Stimulated activated naive B cell treated with anti-CD40 and anti-IgM and Interleukin-4, amounts not matched to agents 10 μg/mL and 1 μg/mL and 100 μg/mL, for 72 hours (primary cell): ENCODE measurements at places on chromosomes 1 and 21.

- DNase-seq = no peak
Observed at GRCh38 chr21:26553898-26554297, 19.2 kb downstream of the CYYR1 start.

GRCh38 chr1:213049232-213049631 lies 1.8 kb upstream of the RPS6KC1 start:
- DNase-seq = no peak

DNA sequence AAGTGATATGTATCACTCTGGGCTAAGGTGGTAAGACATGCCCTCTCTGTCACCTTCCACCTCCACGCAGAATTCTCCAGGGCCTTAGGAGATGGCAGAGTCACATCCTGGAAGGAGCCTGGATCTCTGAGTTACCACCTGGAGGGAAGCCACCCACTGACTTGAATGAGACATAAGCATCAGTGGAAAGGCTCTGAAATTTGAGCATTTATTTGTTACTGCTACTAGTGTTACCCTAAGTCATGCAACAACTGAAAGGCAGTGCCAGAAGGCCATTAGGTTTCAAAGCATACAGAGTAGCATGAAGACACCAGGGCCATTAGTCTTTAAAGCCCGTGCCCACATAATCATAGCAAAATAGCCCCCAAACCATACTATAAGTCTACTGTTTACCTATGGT lies 230.3 kb upstream of the IRF2BP2 start:
- DNase-seq = no peak

DNA sequence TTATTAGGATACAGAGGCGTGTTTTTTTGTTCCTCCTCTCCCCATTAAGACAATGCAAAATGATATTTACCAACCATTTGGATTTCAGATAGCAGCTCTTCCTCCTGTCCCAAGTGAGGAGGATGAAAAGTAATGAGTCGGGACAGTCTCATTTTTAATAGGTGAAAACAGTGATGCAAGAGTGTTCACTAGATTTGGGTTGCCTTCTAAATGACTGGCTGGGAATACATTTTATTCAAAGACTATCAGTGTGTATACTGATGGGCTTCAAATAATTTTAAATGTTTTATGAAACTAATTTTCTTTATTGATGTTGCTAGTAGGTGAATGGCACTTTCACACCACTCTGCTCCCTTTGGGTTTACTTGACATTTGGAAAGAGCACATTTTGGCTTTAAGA lies 2.1 kb downstream of the RCOR3 start:
- DNase-seq = no peak

DNA sequence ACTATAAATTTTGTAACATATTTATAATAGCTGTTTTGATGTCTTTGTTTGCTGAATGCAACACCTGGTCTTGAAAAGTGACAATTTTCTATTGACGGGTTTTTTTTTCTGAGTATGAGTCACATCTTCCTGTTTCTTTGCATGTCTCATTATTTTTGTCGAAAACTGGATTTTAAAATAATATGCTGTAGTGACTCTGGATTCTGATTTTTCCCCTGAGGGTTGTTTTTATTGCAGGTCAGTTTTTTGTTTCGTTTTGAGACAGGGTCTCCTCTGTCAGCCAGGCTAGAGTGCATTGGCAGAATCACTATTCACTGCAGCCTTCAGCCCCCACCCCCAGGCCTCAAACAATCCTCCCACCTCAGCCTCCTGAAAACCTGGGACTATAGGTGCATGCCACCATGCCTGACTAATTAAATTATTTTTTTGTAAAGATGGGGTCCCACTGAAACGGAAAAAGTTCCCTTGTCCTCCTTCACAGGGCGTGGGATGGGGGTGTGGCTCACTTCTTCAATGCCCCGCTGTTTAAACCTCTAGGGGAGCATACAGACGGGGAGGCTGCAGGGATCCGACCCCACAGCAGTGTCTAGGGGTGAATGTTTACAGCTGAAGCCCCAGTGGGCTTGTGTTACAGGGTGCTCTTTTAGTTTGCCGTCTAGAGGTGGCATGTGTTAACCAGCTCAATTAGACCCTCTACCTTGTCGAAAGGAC lies 11.3 kb upstream of the PPIE start:
- DNase-seq = no peak

DNA sequence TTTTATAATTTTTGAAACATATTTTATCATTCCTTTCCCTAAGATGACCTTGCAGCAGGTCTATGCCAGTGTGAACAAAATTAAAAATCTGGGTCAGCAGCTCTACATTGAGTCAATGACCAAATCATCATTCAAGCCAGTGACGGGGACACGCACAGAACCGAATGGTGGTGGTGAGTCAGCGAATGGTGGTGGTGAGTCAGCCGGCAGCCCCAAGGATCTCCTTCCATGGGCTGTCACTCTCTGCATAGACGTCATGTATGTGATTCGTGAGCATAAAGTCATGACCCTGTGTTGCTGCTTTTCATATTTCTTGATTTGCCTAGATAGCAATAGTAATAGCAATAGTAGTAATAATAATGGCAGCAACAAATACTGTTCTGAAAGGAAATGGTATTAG lies 26.3 kb downstream of the PER3 start:
- DNase-seq = no peak

GRCh38 chr1:53419034-53419433 lies 40.2 kb upstream of the DMRTB1 start:
- no peak for DNase-seq

GRCh38 chr1:56336982-56337381 lies 242.4 kb downstream of the PLPP3 start:
- no peak for DNase-seq

- no peak for DNase-seq
Observed at GRCh38 chr1:153470707-153471106, 10.3 kb upstream of the S100A7 start.

DNA sequence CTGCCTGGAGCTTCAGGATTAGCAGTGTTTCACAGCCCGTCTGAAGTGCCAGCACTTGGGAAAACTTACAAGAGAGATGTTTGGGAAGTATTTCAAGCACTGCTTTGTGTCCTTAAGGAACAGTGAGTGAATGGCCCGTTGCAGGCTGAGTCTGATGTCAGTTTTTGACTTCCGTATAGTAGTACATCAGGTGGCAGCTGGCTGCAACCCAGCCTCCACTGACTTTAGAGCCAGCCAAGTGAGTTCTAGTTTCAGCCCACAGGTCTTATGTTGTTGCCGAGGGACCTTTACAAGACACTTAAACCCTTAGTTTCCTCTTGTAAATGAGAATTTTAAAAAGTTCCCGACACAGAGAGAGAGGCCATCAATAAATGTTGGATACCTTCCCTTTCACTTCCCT lies 35.0 kb downstream of the UCK2 start:
- no peak for DNase-seq

DNA sequence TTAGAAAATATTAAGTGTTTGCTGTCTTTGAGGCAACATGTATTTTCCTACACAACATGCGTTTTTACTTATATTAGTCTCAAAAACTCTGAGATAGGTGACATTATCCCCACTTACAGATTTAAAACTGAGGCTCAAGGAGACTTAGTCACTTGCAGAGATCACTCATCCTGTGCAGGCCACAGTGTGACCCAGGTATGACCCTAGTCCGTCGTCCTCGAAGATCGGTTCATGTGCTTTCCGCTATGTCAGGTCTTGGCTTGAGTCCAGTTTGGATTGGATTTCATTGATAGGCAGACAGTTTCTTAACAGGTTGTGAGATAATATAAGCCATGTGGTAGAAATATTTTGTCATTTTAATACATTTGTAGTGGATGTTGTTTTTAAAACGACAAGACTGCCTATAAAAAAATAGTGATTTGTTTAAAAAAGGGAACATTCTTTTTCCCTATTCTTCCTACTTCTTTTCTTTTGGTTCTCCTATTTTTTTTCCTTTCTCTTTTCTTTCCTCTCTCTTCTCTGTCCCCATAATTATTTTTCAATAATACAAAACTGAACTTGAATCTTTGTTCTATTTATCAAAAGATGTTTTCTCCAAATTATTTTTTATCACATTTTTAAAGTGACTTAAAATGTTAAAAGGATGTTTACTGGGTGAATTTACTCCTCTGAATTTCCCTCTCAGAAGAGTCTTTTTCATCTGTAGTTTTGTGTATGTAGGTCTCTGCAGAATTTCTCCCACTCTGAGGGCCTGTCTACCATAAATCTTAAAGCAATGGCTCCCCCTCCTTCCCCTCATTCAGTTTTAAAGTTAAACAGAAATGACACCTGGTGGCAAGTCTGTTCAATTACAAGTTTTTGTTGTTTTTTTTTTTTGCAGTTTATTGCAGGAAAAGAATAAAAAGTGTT lies 81.8 kb downstream of the PHTF1 start:
- DNase-seq = no peak

DNA sequence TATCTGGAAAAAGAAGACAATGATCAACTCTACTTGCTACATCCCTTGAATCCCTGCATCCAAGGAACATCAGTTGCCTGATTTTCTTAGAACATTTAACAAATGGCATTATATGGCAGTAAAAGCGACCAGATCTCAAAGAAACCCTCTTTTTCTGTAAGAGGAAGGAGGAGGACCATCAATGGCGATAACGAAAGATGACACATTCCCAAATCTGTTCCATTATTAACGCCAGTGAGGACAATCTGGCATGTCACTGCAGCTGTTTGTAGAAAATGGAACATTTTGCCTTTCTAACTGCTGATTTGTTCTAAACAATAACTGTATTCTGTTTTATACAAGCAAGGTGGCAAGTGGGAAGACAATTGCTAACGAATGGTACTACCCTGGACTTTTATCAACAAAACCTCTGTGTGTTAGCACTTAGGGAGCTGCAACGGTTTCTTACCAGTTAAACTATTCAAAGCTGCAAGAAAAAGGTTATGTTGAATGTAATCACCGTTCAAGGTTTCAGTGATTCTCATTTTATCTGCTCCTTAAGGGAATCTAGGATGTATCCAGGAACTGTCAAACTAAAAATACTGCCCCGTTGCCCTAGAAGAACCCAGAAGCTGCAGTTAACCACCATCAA lies 251.9 kb downstream of the SDCCAG8 start:
- no peak for DNase-seq

GRCh38 chr1:44038876-44039657 lies 7.8 kb upstream of the SLC6A9 start:
- DNase-seq = no peak

- DNase-seq = no peak
Observed at GRCh38 chr1:54816951-54817350, 15.8 kb upstream of the TTC22 start.

GRCh38 chr1:58904299-58905125 lies 120.7 kb upstream of the JUN start:
- DNase-seq = no peak

DNA sequence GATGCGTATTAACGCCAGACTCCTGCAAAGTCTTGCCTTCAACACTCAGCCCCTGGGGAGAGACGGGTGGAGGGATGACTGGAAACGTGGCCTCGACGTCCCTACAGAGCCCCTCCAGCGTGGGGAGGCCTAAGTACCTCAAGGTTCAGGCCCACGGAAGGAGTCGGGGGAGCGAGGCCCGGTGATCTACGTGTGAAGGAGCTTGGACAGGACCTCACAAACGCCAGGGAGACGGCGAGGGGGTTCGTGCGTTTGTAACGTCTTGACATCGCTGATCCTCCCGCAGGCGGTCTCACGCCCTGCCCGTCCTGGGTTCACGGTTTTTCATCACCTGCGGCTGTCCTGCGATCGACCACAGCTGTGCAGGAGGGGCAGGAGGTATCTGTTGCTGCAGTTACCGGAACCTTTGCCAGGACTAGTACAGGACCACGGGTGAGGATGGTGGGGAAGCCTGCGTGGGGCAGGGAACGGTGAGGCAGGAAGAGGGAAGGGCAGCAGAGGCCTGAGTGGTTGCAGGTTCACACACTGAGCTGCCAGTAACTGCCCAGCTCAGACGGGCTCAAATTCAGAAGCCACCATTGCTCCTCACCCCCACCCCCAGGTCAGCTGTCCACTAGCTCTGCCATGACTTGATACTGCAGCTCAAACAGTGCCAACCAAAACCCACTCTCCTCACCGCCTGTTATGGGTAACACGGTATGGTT lies 889 bp upstream of the CCNL2 start:
- no peak for DNase-seq

- no peak for DNase-seq
Observed at GRCh38 chr1:154351363-154352068, 26.2 kb downstream of the ATP8B2 start.

DNA sequence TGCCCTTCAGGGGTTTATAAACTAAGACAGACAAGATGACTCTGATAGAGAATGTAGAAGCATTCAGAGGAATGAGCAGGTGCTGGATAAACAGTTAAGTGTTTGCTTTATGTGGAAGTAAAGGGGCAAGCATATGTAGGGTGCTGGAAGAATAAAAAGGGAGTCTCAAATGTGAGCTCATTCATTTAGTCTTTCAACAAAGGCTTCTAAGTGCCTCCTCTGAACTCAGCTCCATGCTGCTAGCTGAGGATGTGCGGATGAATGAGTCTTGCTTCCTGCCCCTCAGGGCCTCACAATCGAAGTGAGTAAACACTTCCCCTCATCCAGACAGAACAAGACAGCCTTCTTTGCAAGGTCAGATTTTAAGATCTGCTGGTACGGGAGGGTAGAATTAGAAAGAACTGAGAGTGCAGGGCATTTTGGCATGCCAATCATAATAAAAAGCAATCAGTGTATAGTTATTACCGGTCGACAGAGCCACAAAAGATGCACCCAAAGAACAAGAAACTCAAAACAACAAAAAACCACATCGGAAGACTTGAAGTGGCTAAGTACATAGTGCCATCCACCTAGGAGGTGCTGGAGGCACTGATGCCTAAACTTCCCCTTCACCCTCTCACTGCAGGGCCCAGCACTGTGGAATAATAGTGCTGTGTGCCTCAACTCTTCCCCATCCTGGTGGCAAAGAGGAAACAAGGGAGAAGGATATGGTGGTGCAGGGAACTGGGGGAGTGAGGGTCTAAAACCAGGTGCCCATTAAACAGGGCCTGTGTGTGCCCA lies 69.8 kb downstream of the TNR start:
- DNase-seq = peak; percentile 9

GRCh38 chr1:4601941-4602340 lies 52.5 kb upstream of the AJAP1 start:
- no peak for DNase-seq

- DNase-seq = no peak
Observed at GRCh38 chr1:78490861-78491450, at the start of gene PTGFR. PTGFR (plus strand) TSS chr1:78490974; CDS start chr1:78492744, 1,770 bp downstream.

DNA sequence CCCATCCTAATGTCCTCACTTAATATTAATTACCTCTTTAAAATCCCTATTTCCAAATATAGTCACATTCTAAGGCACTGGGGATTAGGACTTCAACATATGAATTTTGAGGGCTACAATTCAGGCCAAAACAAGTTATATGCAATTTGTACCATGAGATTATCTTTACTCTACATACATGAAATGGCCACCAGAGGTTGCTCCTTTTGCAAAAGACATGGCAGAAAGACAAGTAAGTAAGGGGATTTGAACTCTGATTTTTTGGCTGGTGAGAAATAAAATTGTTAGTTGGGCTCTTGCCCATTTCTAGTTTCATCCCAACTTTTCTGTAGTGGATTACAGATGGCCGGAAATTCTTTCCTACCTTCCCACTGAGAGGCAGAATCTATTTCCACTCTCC lies 4.8 kb upstream of the ALG6 start:
- DNase-seq = no peak
